Panc1 (cell line): ENCODE measurements at places on chromosomes 6 and 20.

GRCh38 chr20:59356662-59357165 lies 56.3 kb downstream of the EDN3 start:
- no peak for DNase-seq

GRCh38 chr6:84042603-84043002 lies 9.0 kb downstream of the MRAP2 start:
- DNase-seq = no peak

DNA sequence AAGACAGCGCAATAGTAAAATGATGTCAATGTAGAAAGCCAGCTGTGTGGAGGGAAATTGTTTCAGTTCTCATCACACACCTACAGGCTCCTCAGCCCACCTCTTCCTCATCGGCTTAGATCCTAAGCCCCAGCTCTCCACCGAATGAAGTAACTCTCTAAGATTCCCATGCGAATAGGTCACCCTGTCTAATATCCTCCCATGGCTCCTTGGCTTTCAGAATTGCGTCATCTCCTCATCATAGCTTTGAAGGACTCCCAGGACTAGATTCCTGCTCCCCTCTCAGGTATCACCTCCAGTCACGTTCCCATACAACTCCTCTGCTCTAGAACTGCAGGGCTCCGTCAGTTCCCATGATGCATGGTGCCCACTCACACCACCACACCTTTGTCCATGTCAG lies 16.2 kb upstream of the SLC22A16 start:
- no peak for DNase-seq

GRCh38 chr6:22042706-22043105 lies 254.1 kb downstream of the PRL start:
- no peak for DNase-seq

DNA sequence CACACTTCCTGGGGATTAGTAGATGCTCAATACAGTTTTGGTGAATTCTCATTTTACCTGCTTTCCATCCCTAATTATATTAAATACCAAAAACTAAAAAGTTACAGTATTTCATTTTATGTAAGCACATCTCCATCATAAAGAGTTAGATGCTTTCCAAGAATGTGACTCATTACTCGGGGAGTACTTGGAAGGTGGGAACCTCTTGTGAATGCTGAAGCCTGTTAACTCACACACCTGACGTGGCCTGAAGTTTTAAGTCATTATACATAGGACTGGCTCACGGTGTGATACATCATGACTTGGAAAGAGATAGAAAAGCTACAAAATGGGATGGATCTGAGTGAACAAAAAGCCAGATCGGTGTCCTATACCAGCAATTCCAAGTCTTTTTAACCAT lies 2.2 kb upstream of the OSER1 start:
- no peak for DNase-seq

DNA sequence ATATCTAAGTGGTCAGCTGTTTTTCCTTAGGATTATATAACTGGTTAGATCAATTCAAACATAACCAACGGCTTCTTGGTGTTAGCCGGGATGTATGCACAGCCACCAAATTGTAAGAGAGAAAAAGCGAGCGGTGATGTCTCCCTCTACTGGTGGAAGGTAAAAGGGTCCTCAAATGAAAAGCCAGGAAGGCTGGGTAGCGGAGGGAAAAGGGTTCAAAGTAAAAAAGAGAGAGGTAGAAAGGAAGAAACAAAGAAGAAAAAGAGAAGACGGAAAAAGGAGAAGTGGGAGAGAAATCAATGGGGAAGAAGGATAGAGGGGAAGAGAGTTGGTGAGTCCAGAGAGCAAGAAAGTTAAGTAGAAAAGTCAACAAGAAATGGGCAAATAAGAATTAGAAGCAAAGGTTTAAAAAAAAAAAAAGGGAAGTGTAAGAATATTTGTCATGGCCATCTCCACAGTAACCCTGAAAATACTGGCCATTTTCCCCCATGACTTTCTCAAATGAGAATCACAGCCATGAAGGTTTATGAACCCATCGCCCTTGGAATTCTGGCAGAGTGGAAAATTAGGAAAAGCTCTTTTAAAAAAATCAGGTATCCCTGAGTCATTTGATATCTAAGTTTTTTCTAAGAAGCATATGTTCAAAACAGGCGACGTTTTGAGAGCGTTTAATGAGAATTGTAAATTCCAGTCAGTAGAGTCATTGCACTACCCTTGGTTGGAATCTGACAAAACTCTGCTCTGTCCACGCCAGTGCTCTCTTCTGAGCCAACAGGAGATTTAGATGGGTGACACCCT lies 155.6 kb upstream of the SNX9 start:
- DNase-seq = peak; percentile 57

DNA sequence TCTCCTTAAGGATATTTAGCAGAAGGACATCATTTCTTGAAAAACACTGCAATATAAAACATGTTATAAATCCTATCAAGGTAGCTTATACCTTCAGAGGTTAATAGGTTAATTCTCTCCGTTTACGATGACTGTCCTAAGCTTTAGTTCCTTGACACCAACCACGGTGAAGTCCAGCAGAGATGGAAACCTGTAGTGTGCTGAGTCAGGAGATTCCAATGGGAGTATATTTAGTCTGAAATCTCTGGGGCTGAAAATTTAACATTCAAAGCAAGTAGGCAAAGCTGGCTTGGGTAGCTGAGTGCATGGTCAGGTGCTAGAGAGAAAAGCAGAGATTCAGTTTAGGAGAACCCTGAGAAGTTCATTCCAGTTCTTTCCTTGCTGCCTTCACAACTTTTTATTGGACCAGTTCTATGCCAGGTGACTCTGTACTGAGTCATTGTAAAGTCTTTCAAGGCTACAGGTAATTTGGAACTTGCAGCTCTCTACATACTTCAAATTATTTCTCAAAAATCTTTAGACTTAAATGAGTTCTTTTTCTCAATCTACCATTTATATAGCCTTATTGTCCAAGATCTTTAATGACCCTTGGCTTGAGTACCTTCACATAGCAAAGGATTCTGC lies 1009.4 kb upstream of the FLRT3 start:
- DNase-seq = no peak

DNA sequence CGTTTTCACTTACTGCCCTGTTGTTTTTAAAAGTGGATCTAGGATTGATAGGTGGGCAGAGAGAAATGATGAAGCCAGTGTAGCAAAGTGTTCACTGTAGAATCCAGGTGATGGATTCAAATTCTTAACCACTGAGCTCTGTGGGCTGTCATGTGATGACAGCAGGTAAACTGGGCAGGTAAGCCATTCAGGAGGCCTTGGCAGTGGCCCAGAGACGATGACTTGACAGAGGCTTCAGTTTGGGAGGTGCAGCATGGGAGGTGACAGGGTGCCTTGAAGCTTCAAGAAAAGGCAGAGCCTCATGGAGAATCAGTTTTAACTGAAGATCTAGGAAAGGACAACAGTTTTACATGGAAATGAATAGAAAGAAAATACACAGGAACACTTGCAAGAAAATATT lies 2.0 kb downstream of the NAA20 start:
- no peak for DNase-seq

GRCh38 chr6:151534576-151534975 lies 40.8 kb downstream of the CCDC170 start:
- no peak for DNase-seq

- DNase-seq = peak; percentile 42
Observed at GRCh38 chr20:5100684-5101347, 18.9 kb downstream of the PCNA start.

DNA sequence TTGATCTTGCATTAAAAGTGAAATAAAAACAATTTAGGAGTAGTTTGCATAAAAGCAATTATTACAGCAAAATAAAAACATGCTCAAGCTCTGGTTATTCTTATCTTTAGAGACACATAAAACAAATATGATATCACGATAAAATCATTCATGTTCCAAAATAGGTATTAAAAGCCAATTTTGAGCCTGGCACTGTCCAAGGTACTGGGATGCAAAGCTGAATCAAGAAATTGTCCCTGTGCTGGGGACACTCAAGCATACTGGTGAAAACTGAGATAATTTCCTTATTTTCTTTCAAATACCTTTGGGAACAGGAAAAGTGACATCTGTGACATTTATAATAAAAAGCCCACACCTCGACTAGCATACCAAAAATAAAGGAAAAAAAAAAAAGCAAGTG lies 931 bp upstream of the MTCL3 start:
- DNase-seq = no peak

DNA sequence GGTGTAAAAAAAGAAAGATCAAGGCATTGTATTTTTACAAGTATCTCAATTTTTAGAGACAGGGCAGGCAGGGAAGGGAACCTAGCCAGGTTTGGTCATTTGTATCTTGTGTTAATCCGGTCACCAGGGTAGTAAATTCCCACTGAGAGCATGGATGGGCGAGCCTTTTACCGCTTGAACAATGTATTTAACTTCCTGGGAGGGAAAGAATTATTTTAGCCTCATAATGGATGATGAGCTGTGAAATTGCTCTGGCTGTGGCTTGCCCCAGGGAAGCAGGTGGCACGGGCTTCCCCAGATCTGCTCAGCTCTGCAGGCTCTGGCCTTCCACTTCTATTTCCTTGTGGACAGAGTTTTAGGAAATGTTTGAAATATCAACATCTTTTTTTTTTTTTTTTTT lies 72.9 kb downstream of the TOX2 start:
- no peak for DNase-seq

GRCh38 chr6:118198746-118199145 lies 291.7 kb downstream of the SLC35F1 start:
- no peak for DNase-seq

DNA sequence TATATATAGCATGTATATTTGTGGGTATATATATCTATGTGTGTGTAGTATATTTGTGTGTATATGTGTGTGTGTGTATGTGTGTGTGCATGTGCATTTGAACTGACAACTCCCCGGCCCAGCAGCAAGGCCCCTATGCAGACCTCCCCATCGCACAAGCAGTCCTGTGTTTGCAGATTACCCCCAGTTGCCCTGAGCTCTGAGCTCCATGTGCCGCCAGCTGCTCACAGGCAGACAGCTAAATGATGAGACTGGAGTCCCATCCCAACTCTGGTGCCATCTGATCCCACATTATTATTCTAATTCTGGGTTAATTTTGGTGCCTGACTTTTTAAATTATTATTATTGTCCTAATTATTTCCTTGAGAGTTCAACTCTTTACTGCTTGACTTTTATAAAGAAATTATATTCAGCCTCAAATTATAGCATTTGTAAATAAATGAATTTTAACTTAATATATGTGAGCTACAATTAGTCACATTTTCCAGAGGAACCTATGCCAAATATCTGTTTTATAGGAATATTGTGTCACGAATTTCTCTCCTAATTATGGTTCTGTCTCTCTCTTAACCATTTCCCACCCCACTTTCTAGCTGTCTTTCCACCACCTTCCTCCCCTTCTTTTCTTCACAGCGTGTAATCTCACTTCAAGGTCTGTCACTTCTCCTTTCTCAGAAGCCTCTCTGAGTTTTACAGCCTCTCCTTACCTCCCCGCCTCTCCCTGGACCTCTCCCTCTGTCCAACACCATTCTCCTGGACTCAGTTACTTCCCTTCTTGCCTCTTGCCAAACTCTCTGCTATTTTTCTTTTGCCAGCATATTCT lies 90.6 kb upstream of the SYNDIG1 start:
- no peak for DNase-seq

DNA sequence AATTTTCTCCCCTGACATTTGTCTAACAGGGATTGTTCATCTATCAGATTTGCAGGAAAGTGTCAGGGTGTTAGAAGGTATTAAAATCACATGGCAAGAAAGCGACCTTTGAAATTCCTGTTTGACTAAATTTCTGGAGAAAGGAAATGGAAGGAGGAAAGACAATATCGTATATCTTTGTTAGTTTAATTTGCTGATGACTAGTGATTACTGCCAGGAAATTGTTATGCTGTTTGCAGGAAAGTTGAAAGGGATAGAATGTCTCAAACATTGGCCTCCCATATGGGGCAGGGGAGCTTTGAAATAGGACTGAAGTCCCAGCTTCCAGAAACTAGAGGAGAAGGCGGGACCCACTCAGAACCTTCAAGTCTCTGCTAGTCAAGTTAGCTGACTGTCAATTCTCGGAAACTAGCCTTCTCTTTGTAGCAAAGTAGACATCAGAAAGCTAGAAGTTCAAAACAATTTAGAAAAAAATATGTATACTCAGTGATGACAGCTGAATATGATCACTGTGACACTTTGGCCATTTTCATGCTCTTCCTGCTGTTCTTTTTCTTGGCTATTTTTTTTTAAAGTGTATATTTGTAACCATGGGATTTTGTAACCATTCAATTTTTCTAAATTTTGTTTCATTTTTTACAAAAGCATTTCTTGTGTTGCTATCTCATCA lies 53.4 kb upstream of the RALGAPA2 start:
- no peak for DNase-seq

DNA sequence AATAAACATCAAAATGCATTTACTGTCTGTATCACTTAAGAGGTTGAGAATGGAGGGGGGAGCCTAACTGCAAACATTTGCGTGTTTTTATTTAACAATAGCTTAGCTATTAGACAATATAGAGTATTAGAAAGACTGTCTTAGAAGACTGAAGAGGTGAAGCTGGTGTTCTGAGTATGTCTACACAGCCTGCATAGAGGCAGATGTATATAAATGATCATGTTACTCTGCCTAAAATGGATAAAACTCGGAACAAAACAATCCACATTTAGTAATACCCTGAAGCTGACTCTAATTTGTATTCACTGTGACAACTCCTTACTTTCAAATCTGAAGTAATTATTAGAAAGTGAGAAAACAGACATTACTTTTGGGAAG lies 181.9 kb downstream of the GMPR start:
- DNase-seq = no peak

DNA sequence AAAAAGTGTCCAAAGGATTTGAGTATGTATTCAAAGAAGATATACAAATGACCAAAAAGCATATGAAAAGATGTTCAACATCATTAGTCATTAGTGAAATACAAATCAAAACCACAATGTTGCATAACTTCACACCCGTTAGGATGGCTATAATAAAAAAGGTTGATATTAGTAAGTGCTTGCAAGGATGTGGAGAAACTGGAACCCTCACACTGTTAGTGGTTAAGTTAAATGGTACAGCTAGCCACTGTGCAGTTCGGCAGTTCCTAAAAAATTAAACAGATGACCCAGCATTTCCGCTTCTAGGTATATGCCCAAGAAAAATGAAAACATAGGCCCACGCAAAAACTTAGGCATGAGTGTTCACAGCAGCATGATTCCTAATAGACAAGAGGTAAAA lies 38.6 kb downstream of the IBTK start:
- DNase-seq = no peak

DNA sequence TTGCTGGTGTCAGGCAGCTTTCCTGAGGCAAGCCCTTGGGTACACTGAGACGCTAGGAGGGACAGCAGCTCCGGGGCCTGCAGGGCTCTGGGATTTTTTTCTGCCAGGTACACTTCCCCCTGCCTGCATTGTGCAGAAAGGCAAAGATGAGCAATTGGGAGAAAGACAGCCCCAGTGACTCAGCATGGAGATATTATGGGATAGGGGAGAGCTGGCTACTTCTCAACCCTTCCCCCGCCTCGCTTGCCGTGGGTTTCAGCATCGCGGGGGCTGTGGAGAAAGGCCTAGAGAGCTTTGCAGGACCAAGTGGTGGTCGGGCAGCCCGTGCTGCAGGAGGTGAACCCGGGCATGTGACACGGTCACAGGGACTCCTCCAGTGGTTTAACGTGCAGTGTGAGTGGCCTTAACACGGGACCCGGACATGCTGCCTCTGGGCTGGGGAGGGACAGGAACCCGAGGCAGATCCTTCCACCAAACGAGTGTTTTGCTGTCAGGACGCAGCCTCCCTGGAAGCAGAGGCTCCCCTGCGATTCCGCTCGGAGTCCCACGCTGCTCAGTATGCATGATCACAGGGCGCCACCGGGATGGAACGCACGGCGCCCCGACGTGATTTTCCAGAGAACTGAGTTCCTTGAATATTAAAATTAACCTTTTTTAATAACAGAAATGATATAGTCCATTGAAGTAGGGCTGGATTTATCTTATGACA lies 139.9 kb downstream of the CDH4 start:
- DNase-seq = no peak

GRCh38 chr6:70575899-70576495 lies 9.3 kb downstream of the SDHAF4 start:
- no peak for DNase-seq
